Testis (tissue), 5 donors: ENCODE measurements at places on chromosomes 7 and 10.

GRCh38 chr10:89160339-89160738 is 46.8 kb downstream of the CH25H start:
- no peak for DNase-seq

GRCh38 chr7:90391488-90391887 is 11.8 kb upstream of the CLDN12 start:
- DNase-seq = no peak

DNA sequence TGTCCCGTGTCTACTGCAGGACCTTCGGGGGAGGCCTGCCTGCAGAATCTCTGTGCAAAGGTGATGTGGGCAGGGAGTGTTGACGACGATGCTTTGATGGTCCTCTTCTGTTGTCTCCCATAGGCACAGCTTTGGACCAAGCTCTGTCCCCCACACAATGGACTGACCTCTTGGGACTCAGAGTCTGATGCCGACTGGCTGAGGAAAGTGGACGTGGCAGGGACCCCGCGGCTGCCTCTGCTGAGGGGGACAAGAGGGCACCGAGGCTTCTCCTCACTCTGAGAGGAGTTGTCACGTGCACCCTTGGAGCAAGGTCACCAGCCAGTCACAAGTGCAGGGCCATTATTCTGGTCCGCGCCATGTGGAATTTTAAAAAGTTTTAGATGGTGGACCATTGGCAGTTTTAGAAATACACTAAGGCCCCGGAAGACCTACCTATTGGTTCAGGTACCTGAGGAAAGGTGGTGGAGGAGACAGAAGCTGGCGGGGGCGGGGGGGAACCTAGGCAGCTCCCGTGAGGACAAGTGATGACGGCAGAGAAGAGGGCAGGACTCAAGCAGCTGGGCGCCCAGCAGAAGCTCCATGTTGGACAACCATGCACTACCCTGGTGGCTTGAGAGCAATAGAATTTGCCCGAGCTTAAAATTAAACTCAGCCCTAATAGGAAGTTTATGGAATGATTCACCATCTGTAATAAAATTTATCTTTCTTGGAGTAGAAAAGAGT is 331.4 kb downstream of the PTPRN2 start:
- DNase-seq = no peak

GRCh38 chr10:48554246-48554645 is 50.6 kb downstream of the ARHGAP22 start:
- peak; percentile 63 for DNase-seq

DNA sequence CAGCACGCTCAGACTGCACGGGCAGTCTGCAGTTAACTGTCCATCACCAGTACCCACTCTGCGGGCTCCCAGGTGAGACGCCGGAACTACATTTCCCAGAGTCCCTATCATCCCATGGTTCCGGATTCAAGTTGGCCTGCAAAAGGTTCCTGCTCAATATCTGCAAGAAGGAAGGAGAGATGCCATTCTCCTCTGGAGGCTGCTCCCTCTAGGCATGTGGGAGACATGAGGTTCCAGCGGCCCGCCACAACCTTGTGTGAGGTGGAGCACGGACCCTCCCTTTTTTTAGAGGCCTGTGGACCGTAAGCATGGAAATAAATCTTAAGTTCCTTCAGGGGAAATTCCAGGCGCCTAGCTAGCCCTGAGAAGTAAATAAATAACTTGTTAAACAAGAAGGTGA is 29.7 kb downstream of the NUP42 start:
- DNase-seq = no peak

- DNase-seq = no peak
These were observed 23.0 kb downstream of the AMZ1 start for GRCh38 chr7:2710901-2711551.

- no peak for DNase-seq
These were observed 255.2 kb upstream of the KLF14 start for GRCh38 chr7:130989101-130989795.

GRCh38 chr10:118436742-118437141 is 94.6 kb upstream of the FAM204A start:
- no peak for DNase-seq

GRCh38 chr7:134946260-134946659 is 40.0 kb upstream of the AGBL3 start:
- no peak for DNase-seq

- DNase-seq = no peak
These were observed 34.8 kb upstream of the OSBPL3 start for GRCh38 chr7:25014756-25015155.

DNA sequence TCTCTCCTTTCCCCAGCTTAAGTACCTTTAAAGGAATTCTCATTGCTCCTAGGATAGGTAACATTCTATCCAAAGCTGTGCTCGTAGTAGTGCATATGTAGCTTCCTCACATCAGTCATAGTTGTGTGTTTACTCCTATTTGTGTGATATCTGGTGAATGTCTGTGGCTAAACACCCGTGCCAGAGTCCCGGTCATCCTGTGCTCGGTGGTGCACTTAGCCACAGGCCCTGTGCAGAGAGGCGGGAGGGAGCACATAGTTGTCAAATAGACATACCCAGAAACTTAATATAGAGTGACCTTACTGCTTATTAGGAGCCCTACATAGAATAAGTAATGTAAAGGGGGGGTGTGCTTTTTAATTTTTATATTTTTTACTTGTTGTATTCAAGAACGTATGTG is 76.6 kb downstream of the RBM33 start:
- DNase-seq = no peak

DNA sequence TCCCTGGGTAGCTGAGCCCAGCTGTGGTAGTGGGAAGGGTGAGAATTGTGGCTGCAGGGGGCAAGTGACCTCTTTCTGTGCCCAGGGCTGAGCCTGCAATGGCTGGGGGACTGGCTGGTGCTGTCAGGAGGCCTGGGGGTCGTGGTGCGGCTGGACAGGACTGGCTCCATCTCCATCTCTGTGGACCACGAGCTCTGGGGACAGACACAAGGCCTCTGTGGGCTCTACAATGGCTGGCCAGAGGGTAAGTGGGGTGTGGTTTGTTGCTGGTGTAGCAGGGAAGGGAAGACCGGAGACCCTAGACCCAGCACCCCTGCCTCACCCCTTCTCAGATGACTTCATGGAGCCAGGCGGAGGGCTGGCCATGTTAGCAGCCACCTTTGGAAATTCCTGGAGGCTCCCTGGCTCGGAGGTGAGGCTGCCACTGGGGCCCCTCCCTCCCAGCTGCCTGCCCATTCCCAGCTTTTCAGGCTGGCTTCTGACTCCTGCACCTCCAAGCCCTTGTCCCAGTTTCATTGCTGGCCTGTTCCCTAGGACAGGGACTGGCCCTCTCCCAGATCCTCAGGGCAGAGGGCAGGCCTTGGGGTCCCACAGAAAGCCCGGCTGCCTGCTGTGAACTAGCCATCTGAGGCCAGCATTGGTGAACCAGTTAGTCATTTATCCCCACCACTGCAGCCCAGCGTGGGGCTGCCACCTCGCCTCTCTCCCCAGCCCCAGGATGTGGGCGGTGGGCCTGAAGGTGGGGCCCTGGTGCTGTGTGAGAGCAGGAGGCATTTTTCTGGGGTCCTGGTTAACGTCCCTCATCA is 5.5 kb upstream of the ZNF467 start:
- DNase-seq = no peak

- DNase-seq = no peak
These were observed 18.1 kb upstream of the ZC3HAV1 start for GRCh38 chr7:139127648-139128047.

DNA sequence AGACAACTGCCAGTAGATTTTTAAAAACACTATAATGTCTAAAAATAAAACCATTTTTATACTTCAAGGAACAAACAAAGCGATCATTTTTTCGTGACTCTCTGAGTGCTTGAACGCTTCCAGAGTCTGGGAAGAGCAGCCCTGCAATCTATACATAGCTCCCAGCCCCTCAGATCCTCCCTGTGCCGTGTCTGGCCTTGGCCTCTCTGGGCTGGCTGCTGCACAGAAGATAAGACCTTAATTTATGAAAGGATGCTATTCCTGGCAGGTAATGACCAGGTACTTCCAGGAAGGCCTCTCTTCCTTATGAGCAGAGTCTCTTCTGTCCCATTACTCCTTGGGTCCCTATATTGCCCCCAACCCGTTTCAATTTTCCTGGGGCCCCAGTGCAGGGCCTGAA is 200.9 kb upstream of the AOAH start:
- DNase-seq = no peak

GRCh38 chr7:27873981-27874957 is 134.3 kb downstream of the TAX1BP1 start:
- DNase-seq = peak; percentile 88

DNA sequence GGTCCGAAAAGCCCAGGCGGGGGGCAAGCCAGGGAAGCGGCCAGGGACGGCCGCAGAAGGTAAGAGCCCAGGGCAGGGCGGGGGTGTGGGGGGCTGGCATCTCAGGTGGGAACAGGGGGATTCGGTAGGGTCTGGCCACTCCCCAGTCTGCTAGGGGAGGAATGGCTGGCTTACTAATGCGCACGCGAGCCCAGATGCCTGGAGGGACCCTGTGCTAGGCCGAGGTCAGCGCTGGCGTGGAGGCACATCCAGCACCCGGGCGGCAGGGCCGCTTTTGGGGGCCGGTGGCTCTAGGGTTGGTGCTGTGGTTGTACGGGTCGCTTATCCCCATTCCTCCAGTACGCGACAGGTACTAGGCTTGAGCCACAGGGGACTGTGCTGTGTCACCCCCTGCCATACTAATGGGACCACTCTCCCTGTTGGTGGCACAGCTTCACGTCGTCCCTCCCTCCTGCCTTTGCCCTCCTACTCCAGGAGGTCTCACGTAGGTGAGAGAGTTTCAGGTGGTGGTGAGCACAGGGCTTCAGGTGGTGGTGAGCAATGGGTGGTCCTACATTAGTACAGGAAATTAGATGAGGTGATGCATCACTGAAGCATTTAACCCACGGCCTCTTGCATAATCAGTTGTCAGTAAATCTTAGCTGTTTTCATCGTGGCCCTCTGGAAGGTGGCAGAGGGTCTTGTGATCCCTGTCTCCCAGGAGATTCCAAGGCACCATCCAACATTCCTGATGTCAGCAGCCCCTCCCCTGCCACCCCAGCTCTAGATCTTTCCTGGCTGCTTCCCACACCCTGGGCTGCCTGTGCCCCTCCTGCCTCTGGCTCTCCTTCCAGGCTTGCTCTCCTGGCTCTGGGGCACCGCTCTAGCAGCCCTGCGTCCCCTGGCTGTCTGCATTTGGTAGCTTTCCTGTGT is 971 bp downstream of the AEBP1 start:
- DNase-seq = no peak
